ENCODE measurements at places on chromosomes 2 and 18.

DNA sequence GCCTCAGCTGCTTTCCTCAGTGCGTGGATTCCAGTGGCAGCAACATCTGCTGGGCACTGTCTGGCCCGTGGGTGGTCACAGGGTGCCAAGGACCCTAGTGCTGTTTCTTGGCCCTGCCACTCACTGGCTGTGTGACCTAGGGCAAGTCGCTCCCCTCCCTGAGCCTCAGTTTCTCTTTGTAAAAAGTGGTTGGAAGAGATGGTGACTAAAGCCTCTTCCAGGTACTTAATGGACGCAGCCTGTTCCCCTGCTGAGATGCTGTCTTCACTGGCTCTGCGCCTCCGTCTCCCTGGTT is 42.2 kb downstream of the ATOH8 start:
- DNase-seq, result no peak

GRCh38 chr2:136809998-136810397 is 44.7 kb downstream of the THSD7B start:
- no peak for DNase-seq

DNA sequence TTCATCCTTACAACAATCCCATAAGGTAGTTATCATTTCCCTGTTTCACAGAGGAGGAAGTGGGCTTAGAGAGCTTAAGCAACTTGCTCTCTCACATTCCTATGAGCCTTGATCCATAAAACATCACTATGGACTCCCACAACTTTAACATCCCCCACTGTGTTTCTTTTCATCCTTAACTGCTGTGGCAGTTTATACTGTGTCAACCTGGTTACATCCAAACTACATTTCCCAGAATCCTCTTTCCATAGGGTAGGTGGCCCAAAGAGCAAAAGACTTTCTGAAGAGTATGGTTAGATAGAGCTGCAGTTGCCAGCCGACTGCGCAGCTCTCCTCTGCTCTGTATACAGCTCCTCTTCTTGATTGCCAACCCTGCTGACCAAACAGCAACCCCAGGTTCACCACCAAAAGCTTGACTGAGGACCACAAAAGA is 22.5 kb downstream of the MAP3K2 start:
- no peak for DNase-seq

GRCh38 chr2:53519918-53520841 is 247.4 kb upstream of the CHAC2 start:
- DNase-seq, result no peak

All from stimulated activated CD4-positive, alpha-beta T cell treated with anti-CD3 and anti-CD28 coated beads, Interleukin-2, amount 100 ng/mL, for 24 hours (primary cell).